Heart right ventricle (tissue), 16 donors: ENCODE measurements at places on chromosomes 2 and 18.

DNA sequence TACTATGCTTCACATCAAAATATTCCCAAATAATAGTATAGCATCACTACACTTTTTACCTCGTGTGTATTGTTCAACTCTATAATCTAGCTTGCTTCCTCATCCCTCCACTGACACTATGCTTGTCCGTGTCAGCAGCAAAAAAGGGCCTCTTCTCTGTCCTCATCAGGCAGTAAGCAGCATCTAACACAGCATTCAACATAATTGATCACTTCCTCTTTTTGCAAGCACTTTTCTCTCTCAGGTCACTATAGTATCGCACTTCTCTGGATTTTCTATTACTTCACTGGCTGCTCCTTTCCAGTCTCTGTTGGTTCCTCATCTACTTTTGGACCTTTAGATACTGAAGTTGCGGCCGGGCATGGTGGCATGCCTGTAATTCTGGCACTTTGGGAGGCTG lies 64.9 kb upstream of the ZSWIM2 start:
- DNase-seq = no peak

DNA sequence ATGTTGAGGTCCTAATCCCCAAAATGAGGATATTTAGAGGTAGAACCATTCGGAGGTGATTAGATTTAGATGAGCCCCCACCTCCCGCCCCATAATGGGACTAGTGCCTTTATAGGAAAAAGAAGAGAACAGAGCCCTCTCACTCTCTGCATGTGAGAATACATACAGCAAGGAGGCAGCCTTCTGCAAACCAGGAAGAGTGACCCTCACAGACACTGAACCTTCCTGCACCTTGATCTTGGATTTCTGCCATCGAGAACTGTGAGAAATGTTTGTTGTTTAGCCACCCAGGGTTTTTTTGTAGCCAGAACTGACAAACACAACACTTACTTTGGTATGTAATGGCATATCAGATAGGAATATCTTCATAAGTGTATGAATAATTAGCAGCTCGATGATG lies 83.7 kb downstream of the XIRP2 start:
- DNase-seq = no peak

DNA sequence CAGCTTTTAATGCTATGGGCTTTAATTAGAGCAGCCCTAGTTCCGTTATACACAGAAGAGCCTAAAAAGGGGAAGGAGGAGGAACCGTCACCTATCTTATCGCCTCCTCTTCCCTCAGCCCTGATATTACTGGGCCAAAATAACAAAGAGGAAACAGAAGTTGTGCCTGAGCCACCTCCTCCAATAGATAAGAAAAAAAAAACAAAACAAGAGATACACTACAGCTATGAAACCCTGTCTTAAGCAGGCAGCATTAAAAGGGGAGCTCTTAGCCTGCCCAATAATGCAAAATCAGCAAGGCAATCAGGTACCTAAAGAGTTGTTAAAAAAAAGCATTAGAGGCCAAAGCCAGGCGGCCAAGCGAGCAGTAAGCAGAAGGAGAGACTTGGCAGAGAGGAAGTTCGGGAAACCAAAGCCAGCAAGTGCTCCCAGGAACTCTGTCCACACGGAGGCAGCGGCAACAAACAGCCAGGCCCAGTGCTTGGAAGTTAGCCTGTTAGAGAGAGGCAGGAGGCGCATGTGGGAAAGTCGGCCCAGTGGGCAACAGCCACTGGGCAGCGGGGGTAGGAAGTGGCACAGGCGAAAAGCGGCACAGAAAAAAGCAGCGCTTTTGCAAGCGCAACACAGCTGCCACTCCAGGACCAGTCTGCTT lies 41.8 kb upstream of the PDK1 start:
- DNase-seq = peak; percentile 5

DNA sequence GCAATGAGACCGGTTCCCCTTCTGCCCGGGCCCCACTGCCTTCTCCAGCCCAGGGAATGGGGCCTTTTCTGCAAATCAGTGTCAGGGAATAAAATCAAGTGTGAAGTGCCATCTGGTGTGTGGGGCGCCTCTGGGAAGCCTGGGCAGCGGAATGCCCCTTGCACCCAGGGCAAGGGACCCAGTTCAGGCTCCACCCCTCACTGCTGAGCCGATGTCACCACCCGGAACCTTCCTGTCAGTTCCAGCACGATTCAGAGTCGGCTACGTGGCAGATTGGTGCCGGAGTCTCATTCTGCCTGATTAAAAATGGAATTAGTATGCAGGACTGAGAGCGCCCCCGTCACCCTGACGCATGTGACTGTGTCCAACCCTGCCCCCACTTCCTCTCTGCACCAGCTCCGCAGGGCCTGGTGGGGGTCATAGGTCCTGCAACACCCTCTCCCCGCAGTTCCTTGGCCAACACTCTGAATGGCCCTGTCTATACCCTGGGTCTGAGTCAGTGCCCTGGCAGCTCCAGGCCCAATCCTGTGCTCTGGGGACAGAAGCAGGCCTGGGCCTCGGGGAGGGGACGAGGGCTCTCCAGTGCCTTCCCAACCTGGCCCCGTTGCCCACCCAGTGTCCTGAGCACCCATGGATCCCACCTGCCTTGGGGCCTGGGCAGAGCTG lies 8.2 kb upstream of the ALPI start:
- no peak for DNase-seq

DNA sequence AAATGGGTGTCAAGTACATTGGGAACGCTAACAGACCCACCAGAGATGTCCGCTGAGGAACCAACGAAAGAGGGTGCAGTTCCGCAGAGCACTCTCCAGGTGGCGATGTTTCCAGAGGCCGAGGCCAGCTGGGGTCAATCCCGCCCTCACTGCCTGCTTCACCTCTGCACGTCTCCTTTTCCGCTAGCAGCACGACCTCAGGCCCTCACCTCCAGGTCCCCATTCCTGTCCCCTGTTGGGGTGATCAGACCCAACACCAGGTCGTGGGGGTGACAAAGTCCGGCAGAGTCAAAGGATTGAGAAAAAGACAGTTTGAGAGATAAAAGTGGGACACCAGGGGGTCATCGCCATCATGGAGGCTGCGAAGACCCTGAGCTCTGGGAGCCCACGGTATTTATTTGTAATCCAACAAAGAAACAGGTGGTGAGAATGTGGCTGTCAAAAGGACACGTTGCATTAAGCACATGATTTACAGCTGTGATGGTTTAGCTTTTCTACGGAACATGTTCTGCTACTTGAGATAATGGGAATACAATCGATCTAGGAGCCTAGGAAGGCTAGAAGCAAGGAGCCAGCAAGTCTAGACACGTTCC lies 27.3 kb downstream of the ZAP70 start:
- DNase-seq = peak; percentile 45

DNA sequence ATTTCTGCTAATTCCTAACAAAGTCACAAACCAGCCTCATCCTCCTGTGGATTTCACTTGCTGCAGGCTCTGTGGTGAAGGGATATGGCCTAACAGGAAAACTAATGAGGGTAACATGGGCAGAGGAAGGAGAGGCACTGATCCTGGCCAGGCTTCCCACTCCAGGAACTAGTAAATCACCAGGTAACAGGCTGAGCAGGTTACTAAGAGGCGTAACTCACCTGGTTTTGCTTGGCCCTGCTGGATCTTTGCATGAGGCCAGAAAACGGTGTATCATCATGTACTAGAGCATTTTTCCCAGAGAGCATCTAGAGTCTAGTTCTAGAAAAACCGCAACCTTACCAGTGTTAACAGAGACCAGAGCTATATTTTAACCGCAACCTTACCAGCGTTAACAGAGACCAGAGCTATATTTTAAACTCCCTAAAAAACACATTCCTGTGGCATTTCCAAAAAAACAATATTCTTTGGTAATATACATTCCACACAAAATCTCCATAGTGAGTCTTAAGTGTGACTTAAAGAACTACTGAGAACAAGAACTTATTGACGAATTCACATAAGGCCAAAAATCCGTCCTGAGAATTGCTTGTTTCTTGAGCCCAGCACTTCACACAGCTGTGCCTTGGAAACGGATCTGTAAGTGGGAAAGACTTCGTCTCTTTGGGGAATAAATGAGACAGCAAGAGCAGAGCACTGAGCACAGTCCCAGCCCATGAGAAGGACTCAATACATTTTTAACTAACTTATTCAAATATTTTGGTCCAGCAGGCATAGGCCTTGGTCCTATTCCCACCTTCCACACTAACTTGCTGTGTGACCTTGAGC lies 43.4 kb downstream of the DPP4 start:
- no peak for DNase-seq

DNA sequence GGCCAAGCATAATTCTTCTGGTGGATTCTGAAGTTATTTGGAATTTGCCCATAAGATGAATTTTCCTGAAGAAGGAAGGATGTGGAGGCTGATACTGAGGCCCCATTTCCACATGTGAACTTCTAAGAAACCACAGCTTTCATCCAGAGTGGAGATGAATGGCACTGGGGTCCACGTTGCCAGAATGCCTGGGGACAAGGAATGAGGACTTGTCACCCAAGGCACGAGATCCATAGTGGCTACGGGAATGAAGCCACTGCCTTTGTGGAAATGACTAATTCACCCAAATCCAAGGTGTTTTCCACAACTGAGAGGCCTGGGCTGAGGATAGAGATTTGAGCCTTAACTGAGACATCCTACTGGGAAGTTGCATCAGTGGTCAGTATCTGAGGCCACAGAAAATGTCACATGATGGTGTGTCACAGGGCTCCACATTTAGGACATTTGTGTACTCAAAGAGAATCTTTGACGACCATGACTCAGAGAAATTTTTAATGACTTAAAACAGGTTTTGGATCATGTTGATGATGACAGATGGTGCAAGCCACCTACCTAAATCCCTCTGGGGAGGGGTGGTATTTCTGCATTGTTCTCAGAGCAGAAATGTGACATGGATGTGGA lies 286.1 kb downstream of the SOX11 start:
- no peak for DNase-seq

DNA sequence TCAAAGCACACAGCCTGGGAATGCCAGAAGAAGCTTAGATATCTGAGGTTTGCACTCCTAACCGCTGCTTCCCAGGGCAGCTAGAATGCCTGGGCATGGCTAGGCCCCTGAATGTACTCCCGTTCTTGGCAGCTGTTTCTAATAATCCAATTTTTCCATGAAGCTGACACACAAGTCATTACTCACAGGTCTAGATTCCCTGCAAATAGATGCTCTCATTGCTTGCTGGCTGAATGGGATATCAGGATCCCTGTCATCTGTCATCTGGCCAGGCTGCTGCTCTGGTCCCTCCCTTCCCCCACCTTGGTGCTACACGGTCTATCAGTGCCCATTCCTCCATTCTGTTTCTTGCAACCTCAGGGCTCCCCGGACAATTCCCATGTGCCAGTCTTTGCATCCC lies 40.7 kb upstream of the TEX51 start:
- DNase-seq = no peak

GRCh38 chr2:231612456-231613330 lies 20.0 kb downstream of the TEX44 start:
- peak; percentile 93 for DNase-seq

- DNase-seq = no peak
Measured at GRCh38 chr2:44348400-44348799, 12.9 kb downstream of the PREPL start.

- no peak for DNase-seq
Measured at GRCh38 chr2:31404302-31404701, 10.2 kb downstream of the XDH start.

- DNase-seq = no peak
Measured at GRCh38 chr18:23350188-23350587, 102.9 kb upstream of the RIOK3 start.

DNA sequence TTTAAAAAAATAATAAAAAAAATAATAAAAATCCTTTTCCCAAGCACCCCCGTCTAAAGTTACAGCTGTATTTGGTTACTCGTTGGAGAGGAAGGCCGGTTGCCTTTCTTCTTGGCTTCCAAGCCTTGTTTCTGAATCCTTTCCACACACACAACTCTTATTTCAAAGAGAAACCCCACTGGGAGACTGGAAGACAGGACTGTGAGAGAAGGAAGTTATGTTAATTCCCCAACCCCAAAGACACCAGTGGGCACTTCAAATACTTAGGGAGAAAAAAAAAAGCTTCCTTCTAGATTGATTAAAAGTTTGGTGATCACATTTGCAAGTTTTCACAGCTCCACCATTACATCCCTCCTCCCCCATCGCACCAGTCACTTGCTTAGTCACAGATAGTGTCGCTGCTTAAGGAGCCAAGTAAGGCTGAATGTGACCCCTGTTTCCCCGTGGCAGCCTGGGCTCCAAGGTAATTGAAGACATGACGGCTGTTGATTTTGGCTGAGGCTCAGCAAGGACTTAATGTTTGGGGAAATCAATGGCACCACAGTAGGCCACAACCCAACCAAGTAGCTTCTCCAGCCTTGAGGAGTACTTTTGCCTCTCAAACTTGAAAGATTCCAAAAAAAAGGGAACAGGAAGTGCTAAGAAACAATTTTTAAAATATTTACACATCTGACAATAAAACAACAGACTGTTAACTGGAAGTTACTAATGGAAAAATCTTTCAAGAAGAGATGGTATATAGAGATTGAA lies 40.8 kb upstream of the FRZB start:
- DNase-seq = no peak

DNA sequence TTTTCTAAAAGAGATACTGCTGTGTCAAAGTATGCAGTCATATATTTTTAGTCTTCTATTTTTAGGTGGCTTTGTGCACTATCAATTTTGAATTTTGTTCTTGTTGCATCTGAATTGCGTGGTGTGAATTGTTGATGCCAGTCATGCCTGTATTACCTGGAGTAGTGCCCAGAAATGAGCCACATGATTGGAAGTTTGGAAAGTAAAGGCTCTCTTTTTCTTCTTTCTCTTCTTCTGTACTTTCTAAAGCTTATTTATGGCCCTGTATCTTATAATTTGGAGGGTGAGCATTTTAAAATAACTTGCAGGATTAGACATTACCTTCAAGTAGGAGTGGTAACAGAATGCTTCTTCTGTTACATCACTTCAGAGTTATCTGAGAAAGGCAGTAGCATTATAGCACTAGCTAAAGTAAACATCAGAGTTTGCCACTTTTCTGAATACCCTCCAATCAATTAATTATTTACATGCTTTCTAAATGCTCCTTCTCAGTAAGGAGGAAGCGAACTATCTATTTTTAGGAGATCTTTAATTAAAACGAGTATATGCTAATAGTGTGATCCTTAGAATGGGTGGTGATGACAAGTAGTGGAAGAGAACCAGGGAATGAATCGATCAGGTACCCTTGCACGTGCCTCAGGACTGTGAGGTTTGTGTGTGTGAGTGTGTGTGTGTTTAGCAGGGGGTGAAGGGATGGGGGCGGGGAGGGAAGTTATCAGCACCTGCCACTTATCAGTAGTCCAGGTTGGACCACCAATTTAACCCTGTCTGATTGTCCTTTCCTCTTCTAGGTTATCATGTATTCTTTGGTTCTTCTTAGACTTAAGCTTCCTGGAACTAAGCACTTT lies 112.5 kb downstream of the MAP3K20 start:
- no peak for DNase-seq

- DNase-seq = no peak
Measured at GRCh38 chr2:101121174-101121573, 30.0 kb downstream of the TBC1D8 start.

GRCh38 chr2:195535911-195536522 lies 121.0 kb upstream of the SLC39A10 start:
- peak; percentile 23 for DNase-seq

GRCh38 chr18:56568986-56569385 lies 69.4 kb downstream of the TXNL1 start:
- no peak for DNase-seq

GRCh38 chr2:203122317-203122986 lies 107.8 kb downstream of the NBEAL1 start:
- DNase-seq = no peak

GRCh38 chr2:8885449-8886201 lies 48.2 kb upstream of the KIDINS220 start:
- DNase-seq = no peak

- DNase-seq = no peak
Measured at GRCh38 chr2:44974064-44974715, 32.7 kb downstream of the SIX3 start.

- no peak for DNase-seq
Measured at GRCh38 chr2:14261771-14262170, 370.7 kb upstream of the LRATD1 start.
